Fibroblast of skin of abdomen (primary cell): ENCODE measurements at places on chromosomes 2 and 18.
A peak's percentile ranks its signal among the peaks of the same experiment; 100 is the strongest.

DNA sequence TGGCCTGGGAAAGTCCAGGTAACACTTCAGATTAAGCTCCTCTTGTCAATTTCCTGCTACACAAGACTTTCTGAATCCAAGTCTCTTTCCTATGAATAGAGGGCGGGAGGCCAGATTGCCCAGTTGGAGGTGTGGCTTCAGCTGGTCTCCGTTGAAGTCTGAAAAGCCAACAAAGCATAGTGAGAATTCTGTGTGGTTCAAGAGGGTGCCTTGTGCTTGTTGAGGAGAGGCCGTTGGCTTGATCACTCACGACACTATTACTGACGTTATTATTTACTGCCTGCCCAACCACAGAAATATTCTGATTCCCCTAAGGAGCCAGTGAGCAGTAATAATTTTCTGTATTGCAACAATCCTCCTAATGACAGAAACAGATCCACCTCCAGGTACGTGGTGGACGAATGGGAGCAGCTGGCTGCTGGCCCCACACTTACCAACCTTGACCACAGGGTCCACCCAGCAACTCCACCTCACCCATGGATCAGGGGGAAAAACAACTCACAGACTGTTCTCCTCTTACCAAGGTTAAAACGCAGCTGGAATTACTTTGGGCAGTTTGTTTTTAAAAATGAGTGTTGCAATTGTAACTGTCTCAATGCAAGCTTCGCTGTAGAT is 21.9 kb downstream of the NRP2 start:
- DNase-seq = peak; percentile 81

GRCh38 chr2:110101280-110101844 is 14.3 kb downstream of the MALL start:
- DNase-seq = peak; percentile 100

DNA sequence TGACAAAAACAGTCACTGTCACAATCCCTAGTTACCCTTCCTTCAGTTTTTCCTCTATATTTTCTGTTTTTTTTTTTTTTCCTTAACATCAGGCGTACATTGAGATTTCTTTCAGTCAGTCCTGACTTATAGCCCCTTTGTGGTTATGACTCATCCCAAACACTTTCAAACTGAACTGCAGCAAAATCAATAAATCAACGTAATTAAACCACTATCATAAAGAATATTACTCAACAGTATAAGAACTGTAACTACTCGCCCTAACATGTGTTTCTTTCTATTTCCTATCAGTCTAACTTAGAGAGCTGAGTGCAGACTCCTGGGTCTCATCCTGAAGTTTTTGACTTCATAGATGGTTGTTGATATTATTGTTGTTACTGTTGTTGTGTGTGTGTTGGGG is 523.5 kb downstream of the LRRTM4 start:
- DNase-seq = peak; percentile 52

- DNase-seq = no peak
These were observed 709 bp downstream of the PTPN2 start for GRCh38 chr18:12883372-12883683.

GRCh38 chr2:170968205-170969003 is 39.4 kb downstream of the GORASP2 start:
- DNase-seq = no peak

DNA sequence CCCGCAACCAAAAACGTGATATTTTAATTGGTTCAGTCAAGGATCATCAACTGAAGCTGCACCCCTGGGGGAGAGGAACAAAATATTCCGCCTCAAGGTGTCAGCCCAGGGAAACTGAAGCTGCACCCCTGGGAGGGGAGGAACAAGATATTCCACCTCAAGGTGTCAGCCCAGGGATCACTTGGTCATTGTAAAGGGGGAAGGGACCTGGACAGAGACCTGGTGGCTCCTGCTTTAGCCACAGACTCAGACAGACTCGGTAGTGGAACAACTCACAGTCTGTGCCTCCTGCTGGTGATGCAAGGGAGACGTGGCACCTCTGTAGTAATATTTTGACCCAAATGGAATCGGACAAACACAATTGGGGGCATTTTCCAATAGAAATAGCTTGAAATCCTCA is 75.1 kb downstream of the GBX2 start:
- DNase-seq = no peak

GRCh38 chr2:31028417-31028816 is 109.8 kb downstream of the GALNT14 start:
- no peak for DNase-seq

DNA sequence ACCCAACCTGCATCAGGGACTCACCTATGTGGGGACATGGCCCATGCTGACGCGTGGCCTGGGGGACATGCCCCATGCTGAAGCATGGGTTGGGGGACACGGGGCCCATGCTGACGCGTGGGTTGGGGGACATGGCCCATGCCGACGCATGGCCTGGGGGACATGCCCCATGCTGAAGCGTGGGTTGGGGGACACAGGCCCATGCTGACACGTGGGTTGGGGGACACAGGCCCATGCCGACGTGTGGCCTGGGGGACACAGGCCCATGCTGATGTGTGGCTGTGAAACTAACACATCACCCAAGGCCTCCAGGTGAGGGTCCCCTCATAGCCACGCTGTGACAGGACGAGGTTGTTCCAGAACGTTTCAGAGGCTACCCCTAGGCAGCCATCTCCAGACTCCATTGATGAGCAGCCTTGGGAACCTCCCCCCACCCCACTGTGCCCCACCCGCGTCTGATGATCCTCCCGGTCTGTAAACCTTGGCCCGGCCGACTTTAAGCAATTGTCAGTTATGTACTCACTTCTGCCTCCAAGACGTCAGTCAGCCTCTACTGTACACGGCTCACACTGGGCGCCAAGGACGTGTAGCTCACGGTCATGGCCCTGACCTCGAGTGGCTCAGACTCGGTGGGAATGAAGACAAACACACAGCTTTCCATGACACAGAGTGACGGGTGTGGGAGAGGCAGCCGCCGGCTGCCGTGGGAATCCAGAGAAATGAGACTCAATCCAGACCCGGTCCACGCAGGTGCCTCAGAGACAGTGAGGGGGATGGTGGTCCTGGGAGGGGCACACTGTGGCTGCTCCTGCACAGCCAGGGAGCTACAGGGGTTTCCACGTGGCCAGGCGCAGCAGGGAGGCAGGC is 50.2 kb upstream of the SLC66A3 start:
- no peak for DNase-seq

- DNase-seq = peak; percentile 48
These were observed 33.4 kb upstream of the SERPINB7 start for GRCh38 chr18:63741769-63742168.

GRCh38 chr2:239184179-239184578 is 216.6 kb downstream of the HDAC4 start:
- no peak for DNase-seq

DNA sequence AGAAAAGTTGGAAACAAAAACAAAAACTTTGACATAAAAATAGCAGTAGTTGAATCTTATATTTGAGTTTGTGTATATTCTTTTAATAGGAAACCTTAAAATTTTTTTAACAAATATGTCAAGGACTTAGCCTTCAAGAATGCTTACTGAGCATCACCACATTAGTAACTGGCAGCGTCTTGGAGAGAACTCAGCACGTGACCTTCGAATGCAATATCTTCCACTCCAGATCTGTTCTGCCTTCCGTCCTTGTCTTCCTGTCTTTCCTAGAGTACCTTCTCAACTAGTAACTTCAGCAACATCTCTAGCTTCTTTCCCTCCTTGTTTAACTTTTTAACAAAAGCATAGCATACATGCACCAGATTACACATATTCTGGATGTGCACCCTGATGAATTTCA is 972 bp downstream of the RSAD2 start:
- no peak for DNase-seq

GRCh38 chr2:151760139-151760650 is 25.9 kb upstream of the NEB start:
- DNase-seq = no peak

DNA sequence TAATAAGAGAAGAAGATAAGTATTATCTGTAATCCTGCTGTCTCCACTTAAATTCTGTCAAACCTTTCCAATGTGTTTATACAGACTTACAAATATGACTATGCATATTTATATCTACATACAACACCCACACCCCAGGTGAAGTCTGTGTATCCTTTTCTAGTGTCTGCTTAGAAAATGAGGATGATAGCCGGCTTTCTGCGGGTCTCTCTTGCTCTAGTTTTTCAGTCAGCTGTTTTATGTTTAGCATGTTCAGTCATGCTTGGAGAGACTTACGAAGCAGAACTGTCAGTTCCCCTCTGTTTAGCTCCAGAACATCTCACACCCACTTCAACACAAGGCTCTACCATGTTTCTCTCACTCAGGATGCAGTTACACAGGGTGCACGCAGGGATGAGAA is 137.3 kb upstream of the NFATC1 start:
- DNase-seq = no peak

DNA sequence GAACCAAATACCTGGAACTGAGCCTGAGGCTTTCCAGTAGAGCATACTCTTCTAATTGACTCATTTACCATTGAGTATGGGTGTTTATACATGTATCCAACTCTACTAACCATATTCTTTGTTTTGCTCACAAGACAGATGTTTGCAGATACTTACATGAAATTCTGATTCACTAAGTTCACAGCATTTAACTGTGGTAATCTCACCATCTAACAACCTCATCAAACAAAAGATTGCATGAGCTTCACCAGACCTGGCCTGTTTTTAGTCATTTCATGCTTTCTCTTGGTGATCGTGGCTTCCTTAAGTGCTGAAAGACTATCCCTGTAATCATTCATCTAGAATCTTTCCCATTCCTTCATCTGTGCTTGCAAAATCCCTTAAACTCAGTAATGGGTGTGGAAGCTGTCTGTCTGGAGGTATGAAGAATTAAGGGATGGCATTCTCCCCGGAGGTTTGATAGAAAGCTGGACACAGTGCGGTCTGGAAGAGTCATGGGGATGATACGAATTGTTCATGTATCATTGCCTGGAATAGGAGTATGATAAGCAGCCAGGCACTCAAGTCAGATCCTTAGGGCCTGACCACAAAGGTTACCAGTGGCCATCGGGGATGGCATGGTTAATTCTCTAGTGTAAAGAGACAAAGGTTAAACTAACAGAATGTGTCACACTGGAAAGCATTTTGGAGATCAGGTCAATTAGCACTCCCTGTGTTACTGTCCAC is 42.0 kb upstream of the IL1R1 start:
- peak; percentile 91 for DNase-seq

DNA sequence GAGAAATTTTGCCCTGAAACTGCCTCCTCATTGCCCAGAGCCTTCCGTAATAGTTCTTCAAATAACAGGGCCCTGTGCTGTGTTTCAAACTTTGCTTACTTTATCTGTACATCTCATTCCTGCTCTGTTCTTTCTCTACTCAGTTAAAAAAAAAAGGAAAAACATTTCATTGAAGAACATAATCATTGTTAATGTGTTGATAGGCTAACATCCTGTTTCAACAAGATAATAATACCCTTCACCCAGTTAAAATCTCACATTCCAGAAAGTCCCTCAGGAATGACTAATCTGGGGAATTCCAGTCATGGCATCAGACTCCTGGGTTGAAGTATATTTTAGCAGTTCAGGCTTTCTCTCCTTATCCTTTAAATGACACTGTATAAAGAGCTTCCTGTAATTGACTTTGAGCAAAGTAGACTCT is 45.6 kb upstream of the ITGAV start:
- peak; percentile 90 for DNase-seq

- DNase-seq = no peak
These were observed 428.1 kb upstream of the ID2 start for GRCh38 chr2:8253781-8254180.

- DNase-seq = no peak
These were observed 33.8 kb downstream of the PRELID3A start for GRCh38 chr18:12441475-12442034.

- no peak for DNase-seq
These were observed 179.4 kb downstream of the SP3 start for GRCh38 chr2:173785813-173786212.

DNA sequence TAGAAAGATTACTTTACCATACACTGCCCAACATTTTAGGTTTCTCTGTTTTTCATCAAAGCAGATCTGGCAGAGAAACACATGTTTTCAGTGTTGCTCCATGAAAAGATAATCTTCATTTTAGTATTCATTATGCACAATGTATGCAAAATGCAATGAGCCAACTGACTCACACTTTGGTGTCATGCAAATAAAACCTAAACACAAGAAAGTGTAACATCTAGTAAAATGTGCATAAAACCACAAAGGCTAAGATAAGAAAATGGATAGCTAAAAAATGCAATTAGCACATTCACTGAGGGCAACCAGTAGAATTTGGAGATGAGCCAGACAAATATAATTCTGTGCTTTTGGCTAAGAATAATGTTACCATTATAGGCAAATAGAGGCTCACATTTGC is 203.5 kb upstream of the UBE2E3 start:
- peak; percentile 73 for DNase-seq

DNA sequence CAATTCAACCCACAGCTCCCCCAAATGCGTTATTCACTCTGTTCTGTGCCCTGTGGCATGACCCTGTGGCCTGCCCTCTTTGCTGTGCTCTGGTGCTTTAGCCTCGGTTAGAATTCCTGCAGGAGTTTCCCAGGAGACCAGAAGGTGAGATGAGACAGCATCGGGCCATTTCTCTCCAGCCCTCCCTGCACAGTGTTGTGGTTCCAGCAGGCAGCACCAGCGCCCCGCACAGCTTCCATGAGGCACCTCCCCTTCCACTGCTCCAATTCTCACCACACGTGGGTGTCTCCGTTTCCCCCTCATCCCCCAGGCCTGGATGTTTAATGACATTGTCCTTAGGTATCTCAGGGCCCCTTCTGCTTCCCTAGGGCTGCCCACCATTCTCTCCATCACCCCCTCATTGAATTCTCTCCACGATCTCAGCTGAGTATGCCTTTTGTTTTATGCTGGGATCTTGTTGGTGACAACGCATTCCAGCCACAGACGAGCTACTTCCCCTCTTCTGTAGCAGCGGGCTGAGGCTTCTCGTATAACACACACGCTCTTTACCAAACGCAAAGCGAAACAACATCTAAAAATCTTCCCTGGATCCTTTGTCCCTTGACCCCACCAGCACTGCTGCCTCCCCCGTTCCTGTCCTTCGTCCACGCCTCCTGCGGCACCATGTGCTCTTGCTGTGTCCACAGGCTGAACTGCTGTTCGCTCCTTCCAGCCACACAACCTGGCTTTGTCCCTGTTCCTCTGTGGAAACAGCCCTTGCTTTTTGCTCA is 35.1 kb downstream of the ACKR3 start:
- DNase-seq = no peak

DNA sequence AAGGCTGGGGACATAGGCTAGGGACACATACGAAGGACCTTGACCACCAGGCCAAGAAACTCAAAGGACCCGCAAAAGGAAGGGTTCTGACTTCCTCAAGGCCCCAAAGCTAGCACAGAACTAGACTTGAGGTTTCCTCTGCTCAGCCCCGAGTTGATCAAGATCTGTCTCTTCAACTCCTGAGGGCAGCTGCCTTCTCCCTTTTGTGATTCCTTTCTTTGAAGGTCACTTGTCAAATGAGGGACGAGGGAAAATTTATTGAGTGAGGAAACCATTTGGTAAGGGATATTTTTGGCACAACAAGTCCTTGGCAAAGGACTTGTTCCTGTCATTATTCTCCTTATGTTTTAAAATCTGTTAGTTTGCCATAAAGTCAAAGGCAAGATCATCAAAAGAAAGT is 12.3 kb upstream of the ROCK2 start:
- no peak for DNase-seq

GRCh38 chr2:235979037-235979436 is 189.1 kb downstream of the GBX2 start:
- DNase-seq = no peak
